Effector CD4-positive, alpha-beta T cell (primary cell): ENCODE measurements at places on chromosomes 7 and 10.

- no peak for DNase-seq
Observed at GRCh38 chr7:1349351-1349761, 109.9 kb downstream of the MICALL2 start.

- no peak for DNase-seq
Observed at GRCh38 chr10:95133997-95134396, 60.0 kb upstream of the ACSM6 start.

- DNase-seq, result no peak
Observed at GRCh38 chr7:87322912-87323311, 22.6 kb upstream of the CROT start.

GRCh38 chr7:24828891-24829661, 71.8 kb upstream of the GSDME start:
- DNase-seq, result no peak

- no peak for DNase-seq
Observed at GRCh38 chr7:106376026-106376799, 91.4 kb upstream of the NAMPT start.

GRCh38 chr10:131159771-131160170, 151.8 kb downstream of the TCERG1L start:
- DNase-seq, result no peak
